NCI-H69 (cell line): ENCODE measurements at places on chromosomes 3 and 15.

DNA sequence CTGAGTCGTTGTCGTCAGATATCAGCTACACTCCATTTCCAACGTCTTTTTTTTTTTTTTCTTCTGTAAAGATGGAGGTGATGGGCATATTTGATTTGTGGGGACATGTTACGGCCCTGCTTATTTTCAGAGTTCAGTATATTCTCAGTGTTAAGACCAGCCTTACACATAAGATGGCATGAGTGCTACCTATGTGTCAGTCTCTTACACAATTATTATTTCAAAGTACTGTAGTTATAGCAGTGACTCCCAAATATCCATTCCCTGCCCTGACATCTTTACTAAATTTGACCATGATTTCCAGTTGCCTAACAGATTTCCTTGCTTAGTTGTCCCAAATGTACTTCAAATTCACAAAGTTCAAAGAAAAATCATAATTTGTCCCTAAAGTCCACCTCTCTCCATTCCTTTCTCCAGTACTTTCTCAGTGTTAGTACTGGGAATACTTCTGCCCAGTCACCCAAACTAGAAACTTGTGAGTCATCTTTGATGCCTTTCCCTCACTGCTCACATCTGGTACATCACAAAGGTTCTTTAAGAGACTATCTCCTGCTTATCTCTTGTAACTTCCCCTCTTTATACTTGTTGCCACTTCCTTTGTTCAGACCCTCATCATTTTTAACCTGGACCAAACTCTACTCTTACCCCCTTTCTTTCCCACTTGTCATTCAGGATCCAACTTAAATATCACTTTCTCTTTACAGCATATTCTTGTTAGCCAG lies 67.0 kb downstream of the ZNF609 start:
- no peak for DNase-seq

- no peak for DNase-seq
Measured at GRCh38 chr15:55834331-55834730, 91.4 kb upstream of the PRTG start.

GRCh38 chr3:127549826-127550467 lies 40.6 kb downstream of the TPRA1 start:
- no peak for DNase-seq

- peak; percentile 69 for DNase-seq
Measured at GRCh38 chr15:58212909-58213526, 74.8 kb downstream of the AQP9 start.

GRCh38 chr3:49720855-49721595 lies 1.5 kb upstream of the AMIGO3 start:
- no peak for DNase-seq

DNA sequence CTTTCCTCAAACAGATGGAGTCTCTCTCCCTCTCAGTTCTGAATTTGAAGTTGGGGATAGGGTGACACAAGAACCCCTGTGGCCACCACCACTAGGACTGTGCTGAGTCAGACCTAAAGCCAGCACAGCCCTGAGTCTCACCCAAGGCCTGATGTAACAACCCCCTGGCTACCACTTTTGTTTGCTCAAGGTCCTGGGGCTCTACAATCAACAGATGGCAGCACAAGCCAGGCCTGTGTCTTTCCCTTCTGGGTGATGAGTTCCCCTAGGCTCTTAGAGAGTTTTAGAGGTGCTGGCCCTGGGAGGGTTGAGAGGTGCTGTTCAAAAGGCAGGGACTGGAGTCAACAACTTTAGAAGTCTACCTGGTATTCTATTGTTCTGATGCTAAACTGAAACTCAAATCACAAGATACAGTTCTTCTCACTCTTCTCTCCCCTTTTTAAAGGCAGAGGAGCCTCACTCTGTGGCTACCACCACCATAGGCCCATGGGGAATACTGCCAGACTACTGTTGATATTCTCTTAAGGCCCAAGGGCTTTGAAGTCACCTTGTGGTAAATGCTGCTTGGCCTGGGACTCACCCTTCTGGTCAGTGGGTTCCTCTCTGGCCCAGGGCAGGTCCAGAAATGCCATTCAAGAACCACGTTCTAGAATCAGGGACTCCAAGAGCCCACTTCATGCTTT lies 6.5 kb downstream of the OR5K4 start:
- DNase-seq: peak; percentile 5

GRCh38 chr3:182809531-182809930 lies 16.2 kb downstream of the ATP11B start:
- no peak for DNase-seq

GRCh38 chr3:53554559-53555067 lies 60.2 kb downstream of the CACNA1D start:
- no peak for DNase-seq

GRCh38 chr3:113167825-113168801 lies 43.2 kb upstream of the BOC start:
- peak; percentile 96 for DNase-seq

- DNase-seq: no peak
Measured at GRCh38 chr15:29337156-29337959, 67.7 kb upstream of the NSMCE3 start.

DNA sequence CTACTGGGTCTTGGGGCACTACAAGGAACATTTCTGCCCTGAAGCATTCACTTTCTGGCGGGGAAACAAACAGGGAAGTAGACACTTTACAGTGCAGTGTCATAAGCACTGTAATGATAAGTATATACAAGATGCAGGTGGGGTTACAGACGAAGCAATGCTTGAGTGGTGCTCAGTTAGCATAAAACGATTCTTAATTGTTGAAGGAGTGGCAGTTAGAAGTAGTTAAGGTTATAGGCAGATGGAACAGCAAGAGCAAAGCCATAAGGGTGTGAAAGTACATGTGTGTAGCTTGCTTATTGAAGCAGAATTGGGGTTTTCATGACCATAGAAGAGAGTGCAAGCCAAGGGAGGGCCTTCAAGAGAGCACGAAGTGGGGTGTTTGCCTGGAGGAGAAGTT lies 46.2 kb downstream of the SLC25A26 start:
- DNase-seq: peak; percentile 10

DNA sequence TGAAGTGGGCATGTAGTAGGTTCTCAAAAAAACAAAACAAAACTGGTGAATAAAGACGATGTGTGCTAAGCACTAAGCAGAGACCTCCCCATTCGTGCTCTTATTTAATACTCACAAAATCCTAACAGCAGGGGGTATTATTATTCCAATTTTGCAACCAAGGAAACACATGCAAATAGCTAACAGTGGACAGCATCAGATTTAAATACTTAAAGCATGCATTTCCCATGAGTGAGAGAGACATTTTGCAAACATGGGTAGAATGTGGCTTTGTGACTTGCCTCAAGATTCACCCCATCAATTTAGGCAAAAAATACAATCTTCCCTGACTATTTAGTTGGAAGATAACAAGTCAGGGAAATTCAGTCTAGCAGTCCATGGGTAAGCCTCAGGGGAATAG lies 946.2 kb upstream of the CFAP20DC start:
- no peak for DNase-seq

GRCh38 chr15:63093486-63094205 lies 28.0 kb upstream of the LACTB start:
- DNase-seq: peak; percentile 86
